BE2C (cell line): ENCODE measurements at places on chromosomes 6 and 20.
A peak's percentile ranks its signal among the peaks of the same experiment; 100 is the strongest.

GRCh38 chr6:17930321-17930993 is 57.0 kb downstream of the KIF13A start:
- no peak for DNase-seq

DNA sequence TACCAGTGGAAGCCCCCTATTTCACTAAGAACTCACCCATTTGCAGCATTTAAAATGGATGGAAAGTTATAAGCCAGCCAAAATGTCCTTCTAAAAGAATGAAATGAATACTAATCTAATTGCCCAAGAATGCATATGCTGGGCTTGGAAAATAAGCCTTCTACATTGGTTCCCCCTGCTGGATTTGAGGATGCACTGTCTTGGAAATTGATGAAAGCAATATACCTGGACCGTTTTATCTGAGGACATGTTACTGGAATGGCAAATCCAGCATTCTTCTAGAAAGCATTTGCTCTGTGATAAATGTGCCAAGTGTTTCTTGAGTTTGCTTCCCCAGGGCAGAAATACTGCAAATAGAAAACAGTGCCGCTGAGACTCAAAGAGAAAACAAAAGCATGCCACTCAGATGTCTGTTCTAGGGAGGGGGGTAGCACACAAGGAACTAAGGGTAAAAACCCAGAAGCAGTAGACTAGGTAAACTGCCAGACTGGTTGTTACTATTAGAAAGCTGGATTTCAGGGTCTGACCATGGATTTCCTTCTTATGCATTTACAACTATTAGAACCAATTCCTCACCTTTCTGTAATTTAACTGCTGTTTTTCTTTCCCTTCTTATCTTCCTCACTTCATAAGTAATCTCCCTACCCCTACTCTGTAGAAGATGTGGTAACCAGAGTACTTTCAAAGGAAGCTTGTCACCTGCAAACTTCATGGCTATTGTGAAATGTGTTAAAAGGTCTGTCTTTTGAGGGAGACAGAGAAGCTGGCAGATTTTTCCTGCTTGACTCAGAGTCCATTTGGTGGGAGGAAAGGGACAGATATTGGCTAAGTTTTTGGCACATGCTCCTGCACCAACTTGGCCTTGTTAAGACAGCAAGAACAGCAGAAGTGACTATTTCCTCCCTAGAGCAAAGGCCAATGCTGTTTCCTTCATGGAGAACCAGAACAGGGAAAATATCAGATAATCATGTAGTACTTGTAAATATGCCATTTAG is 642.6 kb downstream of the KIF16B start:
- no peak for DNase-seq

DNA sequence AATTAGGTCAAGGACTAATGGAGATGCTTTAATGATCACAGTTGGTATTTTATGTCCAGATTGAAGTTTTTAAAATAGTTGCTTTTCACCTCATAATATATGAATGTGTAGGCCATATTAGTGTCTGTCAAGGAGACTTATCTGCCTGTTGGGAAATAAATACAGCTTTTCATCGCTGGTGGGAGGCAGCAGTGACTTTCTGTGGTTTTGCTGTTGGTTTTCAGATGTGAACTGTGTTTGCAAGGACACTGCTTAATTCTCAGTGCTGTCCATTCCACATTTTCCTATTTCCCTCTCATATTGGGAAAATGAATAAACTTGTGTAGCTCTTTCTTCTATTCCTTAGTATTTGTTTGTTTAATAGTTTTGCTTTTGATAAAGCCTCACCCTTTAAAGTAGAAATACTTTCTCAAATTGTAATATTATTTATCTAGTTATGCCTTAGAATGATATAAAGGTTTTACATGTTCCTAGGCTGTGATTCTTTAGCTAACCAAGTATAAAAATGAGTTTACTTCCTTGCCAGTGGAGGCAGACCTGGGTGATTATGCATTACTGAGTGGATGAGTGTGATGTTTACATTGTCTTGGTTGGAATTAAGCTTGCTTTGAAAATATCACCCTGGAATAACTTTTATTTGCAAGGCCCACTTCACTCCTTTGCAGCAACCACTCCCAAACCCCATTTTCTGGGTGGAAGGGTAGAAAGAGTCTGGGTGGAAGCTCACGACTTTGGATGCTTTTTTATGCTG is 3.3 kb downstream of the PLCB4 start:
- DNase-seq: no peak

DNA sequence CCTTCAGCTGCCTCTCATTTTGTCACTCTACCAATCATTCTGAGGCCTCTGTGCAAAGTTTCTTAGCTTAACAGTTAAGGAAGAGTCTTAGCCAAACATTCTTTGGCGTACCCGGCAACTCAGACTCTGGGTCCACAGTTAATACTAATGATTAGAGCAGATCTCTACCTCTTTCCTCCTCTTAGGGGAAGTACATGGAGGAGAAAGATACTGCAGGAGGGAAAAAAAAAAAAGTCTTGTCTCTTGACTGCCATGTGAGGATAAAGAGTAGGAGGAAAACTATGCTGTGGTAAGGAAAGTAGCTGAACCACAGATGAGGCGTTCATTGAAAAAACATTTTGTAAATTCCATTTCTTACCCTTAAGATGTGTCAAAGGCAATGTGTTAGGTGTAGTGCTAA is 44.0 kb upstream of the MARCKS start:
- DNase-seq: no peak

DNA sequence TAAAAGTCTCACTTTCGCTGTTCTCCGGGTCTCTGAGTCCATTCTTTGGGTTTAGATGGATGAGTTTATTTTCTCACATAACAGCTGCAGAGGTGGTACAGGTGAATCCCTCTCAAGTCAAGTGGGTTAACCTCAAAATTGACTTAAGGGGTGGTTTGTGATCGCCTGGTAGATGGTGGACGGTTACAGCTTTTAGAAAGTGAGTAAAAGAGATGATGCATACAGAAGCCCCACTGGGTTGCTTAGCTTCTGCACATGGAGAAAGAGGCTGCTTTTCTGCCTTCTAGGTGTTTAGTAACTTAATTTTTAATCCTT is 146.7 kb downstream of the TRIM27 start:
- no peak for DNase-seq

DNA sequence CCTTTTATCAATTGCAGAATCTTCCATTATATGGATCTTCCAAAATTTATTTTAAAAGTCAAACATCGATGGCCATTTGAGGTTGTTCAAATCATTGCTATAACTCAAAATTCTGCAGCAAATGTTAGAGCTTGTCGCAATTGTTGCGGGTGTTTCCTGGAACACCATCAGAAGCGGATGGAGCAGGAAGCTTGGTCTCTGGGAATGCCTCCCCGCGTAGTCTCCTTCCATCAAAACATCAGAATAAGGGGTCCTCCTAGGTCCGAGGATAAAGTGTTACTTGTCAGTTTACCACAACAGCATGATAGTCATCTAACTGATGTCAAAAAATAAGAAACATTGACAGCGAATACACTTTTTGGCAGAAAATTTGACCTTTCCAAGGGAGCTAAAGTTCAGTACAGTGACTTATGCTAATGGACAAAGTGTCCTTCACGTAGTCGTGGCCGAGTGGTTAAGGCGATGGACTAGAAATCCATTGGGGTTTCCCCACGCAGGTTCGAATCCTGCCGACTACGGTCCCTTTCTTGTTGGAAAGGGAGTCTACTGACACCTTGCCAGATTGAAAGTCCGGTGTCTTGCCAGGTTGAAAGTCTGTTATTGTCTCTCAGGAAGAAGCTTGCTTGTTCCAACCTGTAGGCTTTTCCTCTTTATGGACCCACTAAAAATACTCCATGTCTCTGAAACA is 59.0 kb upstream of the ZNF184 start:
- peak; percentile 47 for DNase-seq

- DNase-seq: no peak
Measured at GRCh38 chr6:145508107-145508506, 227.2 kb downstream of the EPM2A start.

DNA sequence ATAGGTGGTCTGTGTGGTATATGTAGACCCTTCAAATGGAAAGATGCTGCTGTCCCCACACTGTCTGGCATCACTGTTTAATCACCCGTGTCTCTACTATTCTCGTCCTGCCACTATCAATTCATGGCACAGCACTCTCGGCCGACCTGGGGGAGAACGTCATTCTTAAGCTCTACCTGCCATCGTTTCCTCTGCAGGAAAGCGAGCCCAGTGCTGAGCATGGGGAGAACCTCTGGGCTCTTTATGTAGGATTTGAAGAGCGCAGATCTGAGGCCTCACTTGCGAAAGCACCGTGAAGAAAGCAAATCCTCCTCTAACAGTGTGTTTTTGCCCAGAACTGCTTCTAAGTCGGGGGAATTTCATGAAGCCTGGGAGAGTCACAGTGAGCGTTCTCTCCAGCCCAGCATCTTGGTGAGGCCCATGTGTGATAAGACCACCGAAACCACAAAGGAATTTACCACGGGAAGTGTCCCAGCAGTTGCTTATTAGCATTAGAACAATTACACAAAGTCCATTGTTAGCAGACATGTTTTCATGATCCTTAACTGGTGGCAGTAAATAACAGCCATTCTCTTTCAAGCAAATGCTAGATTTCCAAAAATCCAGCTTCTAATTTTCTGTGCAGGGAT is 124.3 kb downstream of the SCML4 start:
- no peak for DNase-seq

DNA sequence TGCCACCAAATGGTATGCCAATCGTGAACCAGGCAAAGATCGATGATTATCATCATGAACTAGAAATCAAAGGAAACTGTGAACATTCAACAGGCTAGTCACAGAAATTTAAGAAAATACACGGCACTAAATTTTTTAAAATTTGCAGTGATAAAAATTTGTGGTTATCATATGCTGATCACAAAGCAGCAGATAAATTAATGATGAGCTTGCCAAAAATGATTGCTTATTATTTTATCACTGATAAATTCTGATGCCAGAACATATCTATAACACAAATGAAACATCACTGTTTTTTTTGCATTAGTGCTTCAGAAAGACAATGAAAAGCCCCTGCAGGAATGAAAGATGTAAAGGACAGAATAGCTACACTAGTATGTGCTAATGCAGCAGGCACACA is 1413.2 kb upstream of the MAP3K7 start:
- no peak for DNase-seq

- no peak for DNase-seq
Measured at GRCh38 chr20:62666736-62667529, 24.6 kb downstream of the SLCO4A1 start.

- no peak for DNase-seq
Measured at GRCh38 chr6:105504706-105505105, 101.8 kb upstream of the PREP start.

DNA sequence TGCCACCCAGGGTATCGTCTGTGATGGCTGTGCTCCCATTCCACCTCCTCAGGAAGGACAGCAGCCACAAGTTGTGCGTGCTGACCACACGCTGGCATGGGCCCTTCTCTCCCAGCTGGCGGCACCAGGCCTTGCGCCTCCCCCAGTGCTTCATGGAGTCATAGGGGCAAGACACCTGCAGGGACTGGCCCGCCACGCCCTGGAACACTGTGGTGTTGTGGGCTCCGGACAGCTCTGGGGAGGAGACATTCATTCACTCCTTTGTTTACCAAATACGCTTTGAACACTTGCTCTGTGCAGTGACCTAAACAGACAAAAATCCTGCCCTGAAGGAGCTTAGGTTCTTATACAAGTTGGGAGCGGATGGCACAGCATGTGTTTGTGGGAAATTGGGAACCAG is 1.5 kb downstream of the TREM2 start:
- no peak for DNase-seq

GRCh38 chr6:63114610-63115211 is 96.6 kb upstream of the FKBP1C start:
- no peak for DNase-seq

DNA sequence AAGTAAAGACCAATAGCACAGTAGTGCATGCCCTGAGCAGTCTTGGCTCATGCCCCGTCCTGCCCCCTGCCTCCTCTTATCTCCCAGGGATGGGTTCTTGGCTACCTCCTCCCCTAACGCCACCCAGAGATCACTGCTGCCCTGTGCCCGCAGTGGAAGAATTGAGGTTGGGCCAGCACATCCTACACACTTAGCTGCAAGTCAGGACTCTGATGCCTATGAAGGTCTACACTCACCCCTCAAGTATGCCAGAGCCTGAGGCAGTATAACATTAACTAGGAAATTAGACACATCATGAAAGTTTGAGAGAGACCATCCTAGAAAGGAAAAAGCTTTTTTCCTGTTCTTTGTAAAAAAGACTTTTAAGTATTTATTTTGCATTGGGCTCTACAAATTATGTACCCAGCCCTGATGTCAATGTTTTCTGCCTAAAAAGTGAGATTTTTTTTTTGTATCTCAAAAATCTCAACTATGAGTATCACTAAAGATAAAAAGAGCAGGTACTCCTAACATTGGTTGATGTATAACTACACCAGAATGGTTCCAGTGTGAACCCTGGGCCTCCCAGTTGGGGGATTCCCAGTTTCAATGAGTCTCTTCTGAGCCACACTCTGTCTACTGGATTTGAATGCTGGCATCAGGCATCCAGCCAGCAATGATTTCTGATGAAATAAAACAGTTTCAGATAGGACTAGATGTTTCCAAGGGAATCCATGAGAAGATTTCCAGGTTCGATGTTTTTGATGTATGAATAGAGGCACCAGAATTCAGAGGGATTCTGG is 115.4 kb downstream of the ISM1 start:
- DNase-seq: no peak

GRCh38 chr6:139433631-139434419 is 59.4 kb upstream of the CITED2 start:
- peak; percentile 65 for DNase-seq

GRCh38 chr20:25308671-25309394 is 60.9 kb downstream of the PYGB start:
- DNase-seq: no peak

- no peak for DNase-seq
Measured at GRCh38 chr6:148521586-148521985, 178.9 kb downstream of the SASH1 start.

DNA sequence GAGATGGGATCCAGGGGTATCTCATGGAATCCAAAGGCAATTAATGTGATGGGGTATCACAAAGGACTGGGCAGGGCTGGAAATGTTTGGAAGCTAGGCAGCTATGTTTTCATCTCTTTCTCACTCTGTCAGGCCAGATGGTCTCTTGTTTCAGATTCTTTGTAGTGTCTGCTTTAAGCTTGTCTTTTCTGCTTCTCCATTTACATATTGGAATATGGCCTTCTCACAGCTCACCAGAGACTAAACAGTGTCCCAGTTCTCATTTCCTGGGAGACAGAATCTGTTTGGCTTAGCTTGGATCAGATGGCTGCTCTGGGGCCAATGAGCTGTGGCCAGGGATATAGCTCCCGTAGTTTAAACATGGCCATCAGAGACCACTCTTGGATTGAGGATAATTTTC is 78.9 kb downstream of the SLC35F1 start:
- no peak for DNase-seq

GRCh38 chr20:8132484-8133309 is 631 bp downstream of the PLCB1 start:
- peak; percentile 53 for DNase-seq
